ENCODE measurements at places on chromosomes 11 and 22. TPM values are rescaled to one million over a fixed set of nuclear protein-coding genes. Genes with fewer than 3 reads are reported as not detected.

DNA sequence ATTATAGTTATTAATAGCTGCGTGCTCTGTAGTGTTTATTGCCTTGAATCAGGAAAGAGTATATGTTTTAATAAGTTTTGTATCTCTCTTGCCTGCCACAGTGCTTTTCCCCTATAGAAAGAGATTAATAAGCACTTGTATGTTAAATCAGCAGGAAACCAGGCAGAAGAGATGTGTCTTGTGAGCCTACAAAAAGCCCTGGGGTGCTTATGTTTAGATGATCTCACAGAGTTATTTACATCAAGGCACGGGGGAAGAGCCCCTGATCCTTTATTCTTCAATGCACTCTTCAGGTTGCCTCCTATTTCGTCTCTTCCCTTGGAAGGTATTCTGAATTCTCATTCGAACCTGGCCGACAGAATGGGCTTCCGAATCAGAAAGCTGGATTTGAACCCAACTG is 183.0 kb downstream of the MAML2 start:
- no peak overlapping the region for H3K4me3 ChIP-seq
- H3K27me3 ChIP-seq: no peaks in the 10 kb centered on the region
- no peaks in the 10 kb centered on the region for H3K36me3 ChIP-seq
- DNase-seq: no peak
- H3K4me1 ChIP-seq: peaks cover 13% of the 10 kb centered on the region

DNA sequence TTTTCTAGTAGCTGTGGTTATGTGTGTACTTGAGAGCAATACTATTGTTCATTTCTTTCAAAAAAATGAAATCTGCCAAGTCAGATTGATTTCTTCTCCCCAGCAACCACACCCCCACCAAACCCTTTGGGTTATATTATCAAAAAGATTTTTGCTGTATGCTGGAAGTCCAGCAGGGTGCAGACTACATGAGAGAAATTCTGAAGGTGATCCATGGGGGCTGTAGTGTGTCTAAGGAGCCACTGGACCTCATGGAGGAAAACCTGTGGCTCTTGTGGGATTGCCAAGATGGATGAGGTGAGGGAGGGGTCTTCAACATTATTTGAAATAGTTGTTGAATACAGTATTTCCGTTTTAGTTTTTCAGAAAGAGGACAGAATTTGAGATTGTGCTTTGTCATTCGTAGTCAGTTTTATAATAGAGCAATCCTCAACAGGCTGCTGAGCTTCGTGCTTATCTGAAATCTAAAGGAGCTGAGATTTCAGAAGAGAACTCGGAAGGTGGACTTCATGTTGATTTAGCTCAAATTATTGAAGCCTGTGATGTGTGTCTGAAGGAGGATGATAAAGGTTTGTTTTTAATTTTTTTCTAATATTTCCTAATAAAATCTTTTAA is 3.1 kb downstream of the EIF3M start:
- 0 out of 2 replicates have a peak overlapping the region, but pooled peaks have one; percentile 5 for H3K4me3 ChIP-seq
- DNase-seq: no peak
- no peaks in the 10 kb centered on the region for H3K27me3 ChIP-seq

DNA sequence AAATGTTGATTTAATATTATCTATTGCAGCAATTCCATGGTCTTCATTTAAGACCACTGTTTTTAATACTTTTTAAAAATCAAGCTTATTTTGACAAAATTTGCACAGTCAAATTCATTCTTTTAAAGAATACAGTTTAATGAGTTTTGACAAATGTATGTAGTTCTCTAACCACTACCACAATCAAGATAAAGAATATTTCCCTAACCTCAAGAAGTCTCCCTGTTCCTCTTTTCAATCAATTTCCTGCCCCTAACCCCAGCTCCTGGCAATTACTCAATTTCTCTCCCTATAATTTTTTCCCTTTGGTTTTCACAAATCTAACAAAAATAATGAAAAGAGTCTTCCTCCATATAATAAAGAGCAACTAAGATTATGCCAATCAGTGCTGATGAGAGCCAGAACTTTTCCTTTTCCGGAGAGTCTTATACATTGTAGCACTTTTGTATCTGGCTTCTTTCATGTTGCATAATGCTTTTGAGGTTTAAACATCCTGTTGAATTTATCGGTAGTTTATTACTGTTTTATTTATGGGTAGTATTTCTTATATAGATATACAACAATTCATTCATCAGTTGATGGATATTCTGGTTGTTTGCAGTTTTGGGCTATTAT is 231.7 kb downstream of the AASDHPPT start:
- H3K27me3 ChIP-seq: no peaks in the 10 kb centered on the region
- H3K36me3 ChIP-seq: no peaks in the 10 kb centered on the region
- no peak overlapping the region for H3K27ac ChIP-seq
- no peak for DNase-seq
- no peak overlapping the region for H3K4me3 ChIP-seq

DNA sequence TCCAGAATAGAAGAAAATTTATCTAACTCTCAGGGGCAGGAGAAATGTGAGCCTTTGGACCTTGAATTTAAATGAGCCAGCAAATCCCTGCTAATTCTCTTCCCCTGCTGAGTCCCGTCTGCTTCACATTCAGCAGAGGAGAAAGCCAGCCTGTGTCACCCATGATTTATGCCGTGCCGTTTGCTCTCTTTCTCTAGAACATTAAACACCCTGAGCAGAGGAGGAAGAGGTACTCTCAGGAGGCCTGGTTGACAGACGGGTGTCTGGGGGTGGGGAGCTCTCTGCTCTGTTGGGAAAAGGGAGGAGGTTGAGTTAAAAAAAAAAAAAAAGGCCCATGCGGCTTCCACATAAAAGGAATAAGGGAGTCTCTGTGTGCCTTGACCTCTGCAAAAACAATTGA is 11.3 kb upstream of the MTMR3 start:
- H3K36me3 ChIP-seq: no peaks in the 10 kb centered on the region
- peaks cover 3% of the 10 kb centered on the region for H3K4me1 ChIP-seq
- no peak overlapping the region for H3K27ac ChIP-seq
- H3K4me3 ChIP-seq: no peak overlapping the region

- no peaks in the 10 kb centered on the region for H3K27me3 ChIP-seq
- DNase-seq: no peak
- H3K27ac ChIP-seq: no peak overlapping the region
- H3K36me3 ChIP-seq: no peaks in the 10 kb centered on the region
Measured at GRCh38 chr11:78821371-78822306, 247.0 kb upstream of the NARS2 start.

GRCh38 chr22:49727191-49727880 is 100.3 kb downstream of the BRD1 start:
- no peak for DNase-seq
- H3K27me3 ChIP-seq: peaks cover 3% of the 10 kb centered on the region
- no peak overlapping the region for H3K27ac ChIP-seq
- no peak overlapping the region for H3K4me3 ChIP-seq

DNA sequence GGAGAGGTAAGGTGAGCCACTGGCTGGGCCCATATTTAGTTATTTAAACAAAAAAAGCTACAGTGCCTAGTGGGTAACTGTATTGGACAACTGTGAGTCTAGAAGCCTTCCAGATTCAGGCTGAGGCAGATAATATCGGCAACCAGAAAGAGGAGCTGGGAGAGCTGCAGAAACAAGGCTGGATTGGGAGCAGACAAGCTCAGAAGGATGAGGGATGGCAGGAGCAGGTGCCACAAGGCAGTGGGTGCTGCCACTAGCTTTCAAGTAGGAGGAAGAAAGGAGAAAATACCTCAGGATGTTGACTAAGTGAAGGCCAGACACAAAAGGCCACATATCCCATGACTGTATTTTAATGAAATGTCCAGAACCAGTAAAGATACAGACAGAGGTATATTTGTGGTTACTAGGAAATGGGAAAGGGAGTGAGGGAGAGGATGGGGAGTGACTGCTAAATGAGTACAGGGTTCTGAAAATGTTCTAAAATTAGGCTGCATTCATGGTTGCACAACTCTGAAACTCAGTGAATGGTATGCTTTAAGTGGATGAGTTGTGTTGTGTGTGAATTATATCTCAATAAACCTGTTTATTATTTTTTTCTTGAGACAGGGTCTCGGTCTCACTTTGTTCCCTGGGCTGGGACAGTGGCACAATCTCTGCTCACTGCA is 11.8 kb upstream of the RAPSN start:
- DNase-seq: no peak
- H3K27me3 ChIP-seq: no peaks in the 10 kb centered on the region
- no peaks in the 10 kb centered on the region for H3K36me3 ChIP-seq

GRCh38 chr11:61863548-61864081 is 27.7 kb downstream of the FADS3 start:
- H3K27me3 ChIP-seq: no peaks in the 10 kb centered on the region
- no peak overlapping the region for H3K4me3 ChIP-seq
- DNase-seq: no peak
- H3K27ac ChIP-seq: no peak overlapping the region
- H3K4me1 ChIP-seq: no peaks in the 10 kb centered on the region

- H3K4me3 ChIP-seq: no peak overlapping the region
- H3K4me1 ChIP-seq: no peaks in the 10 kb centered on the region
- DNase-seq: no peak
- no peaks in the 10 kb centered on the region for H3K27me3 ChIP-seq
- H3K27ac ChIP-seq: no peak overlapping the region
Measured at GRCh38 chr22:38890377-38890776, 18.4 kb upstream of the CBX6 start.

DNA sequence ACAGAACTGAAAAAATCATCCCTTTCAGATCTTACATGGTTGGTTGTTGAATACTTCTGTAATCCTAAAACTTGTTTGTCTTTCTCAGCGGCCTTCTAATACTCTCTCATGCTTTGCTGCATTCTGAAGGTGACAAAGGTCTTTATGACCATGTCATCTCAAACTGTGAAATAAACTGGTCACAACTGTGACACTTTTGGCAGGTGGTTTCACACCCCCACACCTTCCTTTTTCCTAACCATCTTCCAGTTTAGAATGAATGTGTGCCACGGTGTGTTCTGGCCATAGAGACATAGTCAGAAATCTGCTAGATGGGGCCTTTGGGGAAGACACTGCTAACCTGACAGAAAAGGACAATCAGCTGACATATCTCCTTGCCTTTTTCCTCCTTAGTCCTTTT is 14.7 kb upstream of the RFPL3 start:
- H3K36me3 ChIP-seq: no peaks in the 10 kb centered on the region
- no peak overlapping the region for H3K27ac ChIP-seq
- no peak overlapping the region for H3K4me3 ChIP-seq

GRCh38 chr11:23413057-23413456 is 552.8 kb upstream of the CCDC179 start:
- no peak overlapping the region for H3K4me3 ChIP-seq
- no peak for DNase-seq
- no peak overlapping the region for H3K27ac ChIP-seq
- H3K27me3 ChIP-seq: no peaks in the 10 kb centered on the region
- H3K4me1 ChIP-seq: no peaks in the 10 kb centered on the region
- H3K36me3 ChIP-seq: no peaks in the 10 kb centered on the region

GRCh38 chr11:46390331-46391171 is 1.0 kb downstream of the CHRM4 start:
- H3K27me3 ChIP-seq: peaks cover 36% of the 10 kb centered on the region
- no peaks in the 10 kb centered on the region for H3K36me3 ChIP-seq
- peak overlapping the region; percentile 51 for H3K4me3 ChIP-seq
- DNase-seq: peak; percentile 77
- no peak overlapping the region for H3K27ac ChIP-seq

DNA sequence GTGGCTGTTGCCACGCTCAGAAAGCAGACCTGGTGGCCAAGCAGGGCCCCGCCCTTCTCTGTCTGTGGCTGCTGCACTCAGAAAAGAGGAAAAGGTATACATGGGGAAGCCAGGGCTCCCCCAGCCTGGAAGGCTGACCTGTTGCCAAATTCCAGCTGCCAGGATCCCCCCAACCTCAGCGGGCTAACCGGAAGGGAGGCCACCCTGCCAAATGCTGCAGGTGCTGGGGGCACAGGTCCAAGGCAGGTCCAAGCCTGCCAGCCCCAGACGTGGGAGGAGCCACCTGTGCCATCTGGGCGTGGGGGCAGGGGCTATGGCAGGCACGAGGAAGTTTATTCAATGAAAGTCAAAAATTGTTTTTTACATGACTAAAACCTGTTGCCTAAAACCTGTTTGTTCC is 2.6 kb downstream of the NPTXR start:
- H3K27ac ChIP-seq: no peak overlapping the region
- no peaks in the 10 kb centered on the region for H3K36me3 ChIP-seq
- peaks cover 39% of the 10 kb centered on the region for H3K27me3 ChIP-seq

- no peak for DNase-seq
- H3K4me3 ChIP-seq: no peak overlapping the region
- H3K4me1 ChIP-seq: peaks cover 22% of the 10 kb centered on the region
- H3K36me3 ChIP-seq: no peaks in the 10 kb centered on the region
- H3K27me3 ChIP-seq: peaks cover 21% of the 10 kb centered on the region
Measured at GRCh38 chr22:44325718-44326490, 13.2 kb upstream of the SHISAL1 start.

DNA sequence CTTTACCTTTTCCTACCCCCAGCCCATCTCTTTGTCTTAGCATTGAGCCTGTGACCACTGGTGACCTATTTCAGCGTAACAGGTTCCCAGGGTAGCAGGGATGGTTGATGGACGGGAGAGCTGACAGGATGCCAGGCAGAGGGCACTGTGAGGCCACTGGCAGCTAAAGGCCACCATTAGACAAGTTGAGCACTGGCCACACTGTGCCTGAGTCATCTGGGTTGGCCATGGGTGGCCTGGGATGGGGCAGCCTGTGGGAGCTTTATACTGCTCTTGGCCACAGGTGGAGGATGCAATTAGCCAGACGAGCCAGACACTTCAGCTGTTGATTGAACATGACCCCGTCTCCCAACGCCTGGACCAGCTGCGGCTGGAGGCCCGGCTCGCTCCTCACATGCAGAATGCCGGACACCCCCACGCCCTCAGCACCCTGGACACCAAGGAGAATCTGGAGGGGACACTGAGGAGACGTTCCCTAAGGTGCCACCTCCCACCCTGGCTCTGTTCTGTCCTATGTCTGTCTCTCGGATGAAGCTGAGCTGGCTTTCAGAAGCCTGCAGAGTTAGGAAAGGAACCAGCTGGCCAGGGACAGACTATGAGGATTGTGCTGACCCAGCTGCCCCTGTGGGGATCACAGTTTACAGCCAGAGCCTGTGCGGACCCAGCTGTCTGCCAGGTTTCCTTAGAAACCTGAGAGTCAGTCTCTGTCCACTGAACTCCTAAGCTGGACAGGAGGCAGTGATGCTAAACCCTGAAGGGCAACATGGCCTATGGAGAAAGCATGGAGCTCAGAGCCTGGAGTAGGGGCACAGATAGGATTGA is 29.8 kb downstream of the PIK3IP1 start:
- no peaks in the 10 kb centered on the region for H3K4me1 ChIP-seq
- no peak overlapping the region for H3K4me3 ChIP-seq
- H3K27ac ChIP-seq: no peak overlapping the region
- H3K36me3 ChIP-seq: peaks cover 9% of the 10 kb centered on the region

GRCh38 chr11:77710358-77710757 is 72.8 kb upstream of the CLNS1A start:
- H3K27ac ChIP-seq: no peak overlapping the region
- no peaks in the 10 kb centered on the region for H3K27me3 ChIP-seq
- H3K4me3 ChIP-seq: no peak overlapping the region
- H3K36me3 ChIP-seq: no peaks in the 10 kb centered on the region
- no peaks in the 10 kb centered on the region for H3K4me1 ChIP-seq

- no peaks in the 10 kb centered on the region for H3K36me3 ChIP-seq
- H3K4me3 ChIP-seq: no peak overlapping the region
- peaks cover 3% of the 10 kb centered on the region for H3K27me3 ChIP-seq
- DNase-seq: no peak
- no peak overlapping the region for H3K27ac ChIP-seq
Measured at GRCh38 chr22:23130697-23131096, 11.1 kb downstream of the RSPH14 start.

GRCh38 chr22:45090497-45090910 is 73.2 kb upstream of the NUP50 start:
- no peak overlapping the region for H3K4me3 ChIP-seq
- no peak for DNase-seq
- H3K27ac ChIP-seq: no peak overlapping the region
- no peaks in the 10 kb centered on the region for H3K36me3 ChIP-seq
- no peaks in the 10 kb centered on the region for H3K4me1 ChIP-seq

The CRYBB2 gene
- not detected for total RNA-seq

The CATSPERZ gene
- total RNA-seq: not detected

The PMM1 gene
- total RNA-seq: 11.3 TPM

The CARD18 gene
- total RNA-seq: not detected

The MAJIN gene
- not detected for total RNA-seq

The OR52I2 gene
- not detected for total RNA-seq

Data from H1 (cell line).